ENCODE measurements at places on chromosomes 1 and 21. TPM values are rescaled to one million over a fixed set of nuclear protein-coding genes. Genes with fewer than 3 reads are reported as not detected.

GRCh38 chr1:108634521-108634920, 26.4 kb downstream of the HENMT1 start:
- DNase-seq: no peak

The RIPPLY3 gene
- 0.54 TPM for total RNA-seq

The PADI2 gene
- 0.52 TPM for total RNA-seq

DNA sequence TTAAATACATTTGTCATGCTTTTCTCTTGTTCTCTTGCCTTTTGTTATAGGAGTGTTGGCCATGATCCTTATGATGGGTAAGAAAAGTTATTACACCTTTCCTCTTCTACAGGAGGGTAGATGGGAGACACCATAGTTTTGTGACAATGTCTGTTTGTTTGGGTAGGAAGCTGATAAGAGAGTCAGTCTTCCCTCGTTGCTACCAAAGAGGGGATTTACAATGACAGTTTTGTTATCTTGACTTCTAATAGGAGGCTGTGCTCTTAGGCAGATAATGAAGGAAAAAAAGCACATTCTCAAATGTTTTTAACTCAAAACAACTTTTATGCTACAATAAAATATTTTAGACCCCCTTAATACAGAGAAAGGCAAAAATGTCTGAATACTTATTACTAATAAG, 48.0 kb upstream of the WLS start:
- DNase-seq: no peak

Data from mesothelial cell of epicardium (in vitro differentiated cells).